ENCODE measurements at places on chromosomes 16 and 17.

DNA sequence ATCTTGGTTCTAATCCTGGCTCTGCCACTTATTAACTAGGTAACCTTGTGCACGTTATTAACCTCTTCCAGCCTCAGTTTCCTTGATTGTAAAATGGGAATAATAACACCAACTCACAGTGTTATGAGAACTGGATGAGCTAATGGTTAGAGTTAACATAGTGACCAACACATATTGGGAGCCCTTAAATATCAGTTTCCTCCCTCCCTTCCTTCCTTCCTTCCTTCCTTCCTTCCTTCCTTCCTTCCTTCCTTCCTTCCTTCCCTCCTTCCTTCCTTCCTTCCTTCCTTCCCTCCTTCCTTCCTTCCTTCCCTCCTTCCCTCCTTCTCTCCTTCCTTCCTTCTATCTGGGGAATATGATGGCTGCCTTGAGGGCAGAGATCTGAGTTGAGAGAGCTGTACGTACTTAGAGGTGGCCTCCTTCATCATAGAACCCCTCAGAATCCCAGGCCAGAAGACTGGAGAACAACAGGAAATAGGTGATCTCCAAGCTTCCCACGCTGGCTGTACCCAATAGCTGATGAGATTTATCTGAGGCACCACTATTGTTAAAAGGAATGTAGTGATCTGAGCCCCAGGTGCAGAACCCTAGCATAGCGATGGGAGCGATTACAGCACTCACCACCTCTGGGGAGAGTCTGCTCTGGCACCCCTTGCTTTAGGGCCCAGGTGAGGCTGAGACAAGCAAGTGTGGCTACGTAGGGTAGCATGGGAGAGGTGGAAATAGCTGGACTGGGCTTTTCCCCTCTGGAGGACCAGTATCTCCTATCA, 26.2 kb downstream of the CCR7 start:
- DNase-seq = no peak

GRCh38 chr17:45341533-45342158, 24.8 kb upstream of the MAP3K14 start:
- DNase-seq = peak; percentile 97

DNA sequence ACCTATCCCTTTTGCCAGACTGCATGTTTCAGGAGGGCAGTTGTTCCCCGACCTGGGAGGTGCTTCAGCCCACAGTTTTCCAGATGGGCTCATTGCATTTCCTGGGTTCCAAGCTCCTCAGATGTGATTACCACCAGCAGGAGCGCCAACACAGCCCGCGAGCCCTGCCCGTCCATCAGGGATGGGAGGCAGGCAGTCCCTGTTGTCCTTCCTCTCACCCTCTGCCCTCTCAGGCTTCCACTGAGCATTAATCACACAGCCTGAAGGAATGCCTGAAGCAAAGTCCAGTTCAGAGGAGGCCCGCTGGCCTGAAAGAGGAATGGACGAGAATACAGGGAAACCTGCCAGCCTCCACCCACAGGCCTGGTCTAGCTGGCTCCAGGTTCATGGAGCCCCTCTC, 256.3 kb upstream of the SDK2 start:
- no peak for DNase-seq

GRCh38 chr17:67515490-67516083, 138.5 kb downstream of the PITPNC1 start:
- no peak for DNase-seq

GRCh38 chr17:8916466-8916865, 49.0 kb upstream of the PIK3R6 start:
- DNase-seq = no peak

Measured in ELF-1 (cell line).